ENCODE measurements at places on chromosomes 4 and X.

- peak; percentile 5 for DNase-seq
Observed at GRCh38 chr4:73446336-73446938, 10.4 kb downstream of the AFP start.

DNA sequence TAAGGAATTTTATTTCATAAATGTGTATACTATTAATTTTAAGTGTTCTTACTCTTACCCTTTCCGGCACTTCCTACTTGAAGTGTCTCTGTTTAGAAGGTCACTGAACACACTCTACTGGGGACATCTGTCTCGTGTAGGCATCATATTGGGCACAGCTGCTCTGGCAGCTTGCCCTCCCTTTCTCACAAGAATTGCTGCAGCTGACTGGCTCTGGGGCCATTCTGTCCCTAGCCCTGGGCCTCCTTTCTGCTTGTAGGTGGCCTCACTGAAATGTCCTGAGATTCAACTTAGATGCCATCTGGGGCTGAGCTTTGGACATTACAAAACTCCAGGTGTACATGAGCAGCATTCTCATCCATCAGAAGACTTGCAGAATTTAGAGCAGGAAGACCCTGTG, 49.6 kb downstream of the SMAD1 start:
- DNase-seq, result no peak

DNA sequence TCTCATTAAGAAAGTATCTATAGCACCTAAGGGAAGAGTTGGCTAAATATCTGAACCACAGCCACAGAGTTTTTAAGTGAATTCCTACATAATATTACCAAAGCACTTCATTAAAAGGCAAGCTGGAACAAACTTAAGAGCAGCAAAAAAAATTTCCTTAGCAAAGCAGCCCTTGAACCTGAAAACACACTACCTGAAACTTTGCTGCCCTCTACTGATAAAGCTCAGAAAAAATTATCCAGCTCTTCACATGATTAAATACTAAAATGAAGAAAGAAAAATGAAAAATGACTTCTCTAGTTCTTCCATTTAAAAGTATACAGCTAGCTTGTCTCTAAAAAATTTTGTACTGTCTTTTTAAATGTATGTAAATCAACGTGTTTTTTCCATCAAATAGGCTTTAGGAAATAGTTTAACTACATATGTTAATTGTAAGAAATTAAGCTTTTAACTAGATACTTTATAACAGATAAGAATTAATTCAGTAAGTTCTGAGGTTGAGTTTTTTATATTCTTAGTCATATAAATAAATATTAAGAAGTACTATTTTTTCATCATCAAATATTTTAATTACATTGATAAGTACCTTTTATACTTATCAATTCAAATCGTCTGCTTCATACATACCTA, 156.1 kb downstream of the STPG2 start:
- no peak for DNase-seq

GRCh38 chr4:105707782-105708180, 708 bp downstream of the INTS12 start:
- no peak for DNase-seq

DNA sequence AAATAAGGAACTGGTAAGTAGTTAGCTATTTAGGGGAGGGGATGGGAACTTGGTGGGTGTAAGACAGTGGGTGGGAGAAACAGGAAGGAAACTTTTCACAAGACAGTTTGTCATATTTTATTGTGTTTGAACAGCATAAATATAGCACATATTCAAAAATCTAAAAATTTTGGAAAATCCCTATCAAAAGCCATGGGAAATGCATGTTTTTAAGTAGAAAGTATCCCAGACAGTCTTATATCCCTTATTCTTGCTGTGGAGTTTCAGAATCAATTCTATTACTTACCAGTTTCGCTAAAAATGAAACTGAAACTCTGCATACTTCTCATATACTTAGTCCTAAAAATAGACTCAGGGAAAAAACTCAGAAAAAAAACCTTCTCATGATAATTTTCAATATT, 22.3 kb upstream of the RASGEF1B start:
- DNase-seq, result no peak

DNA sequence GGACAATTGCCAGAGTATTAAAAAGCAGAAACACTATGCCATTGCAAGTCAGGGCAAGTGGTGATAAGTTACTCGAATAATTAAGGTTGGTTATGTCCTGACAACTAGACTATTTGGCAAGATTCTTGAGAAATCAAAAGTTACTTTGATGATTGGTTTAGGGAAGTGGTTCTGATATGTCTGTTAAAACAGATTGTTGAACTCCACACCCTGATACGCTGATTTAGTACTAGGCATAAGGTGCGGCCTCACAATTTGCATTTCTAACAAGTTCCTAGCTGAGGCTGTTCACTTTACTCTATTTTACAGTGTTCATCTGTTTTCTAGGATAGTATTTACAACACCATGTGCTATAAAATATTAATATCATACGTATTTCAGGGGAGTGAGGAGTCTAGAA, 12.5 kb downstream of the GABRA4 start:
- no peak for DNase-seq

DNA sequence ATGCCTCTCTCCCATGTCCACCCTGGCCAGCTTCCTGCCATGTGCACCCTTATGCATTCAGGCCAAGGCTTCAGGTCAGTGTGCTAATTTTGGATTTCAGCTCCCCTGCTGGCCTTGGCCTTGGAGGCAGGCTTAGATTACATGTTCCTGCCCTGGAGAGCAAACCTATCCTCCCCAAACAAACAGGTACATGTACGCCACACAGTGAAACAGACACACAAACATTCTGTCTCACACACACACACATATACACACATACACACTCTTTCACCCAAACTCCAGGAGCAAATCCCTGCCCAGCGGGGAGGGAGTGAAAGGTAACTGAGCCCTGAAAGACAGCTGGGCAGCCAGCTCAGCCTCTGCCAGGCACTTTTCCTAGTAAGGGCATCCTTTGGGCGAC, 62.7 kb upstream of the ARHGAP36 start:
- DNase-seq, result no peak

DNA sequence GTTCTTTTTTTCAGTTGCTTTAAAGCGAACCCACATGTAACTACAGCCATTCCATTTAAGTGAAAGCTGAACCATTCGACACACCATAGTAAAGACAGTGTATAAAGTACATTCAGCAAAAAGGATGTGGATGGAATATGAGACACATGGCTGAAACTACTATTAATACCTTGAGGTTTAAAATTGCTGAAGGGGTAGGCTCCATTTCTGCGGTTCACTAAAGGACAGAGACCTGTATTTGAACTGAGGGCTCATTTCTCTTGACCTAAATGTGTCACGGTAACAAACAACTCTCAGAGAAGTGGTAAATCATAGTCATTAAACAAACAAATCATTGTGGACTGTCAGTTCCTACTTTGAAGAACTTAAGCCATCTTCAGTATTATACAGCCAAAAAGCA, 1085.6 kb upstream of the TENM3 start:
- DNase-seq, result no peak

DNA sequence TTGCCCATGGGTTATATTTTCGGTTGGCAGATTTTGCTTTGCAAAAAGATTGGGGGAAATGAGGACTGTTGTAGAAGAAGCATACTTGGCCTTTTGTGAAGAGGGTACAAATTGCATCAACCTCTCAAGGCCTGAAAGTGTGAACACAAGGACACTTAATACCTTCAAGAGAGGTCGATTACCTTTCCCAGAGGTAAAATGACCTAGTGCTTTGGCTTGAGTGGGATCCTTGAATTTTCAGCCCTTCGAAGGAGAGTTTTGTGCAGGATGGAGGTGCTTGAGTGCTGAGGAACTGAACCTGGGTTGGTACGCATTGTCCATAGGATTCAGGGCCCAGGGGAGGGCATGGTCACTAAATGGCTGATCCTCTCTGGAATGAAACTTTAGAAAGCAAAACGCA, 27.6 kb upstream of the NKAP start:
- no peak for DNase-seq

- DNase-seq, result no peak
Observed at GRCh38 chrX:14941301-14941700, 68.1 kb downstream of the MOSPD2 start.

DNA sequence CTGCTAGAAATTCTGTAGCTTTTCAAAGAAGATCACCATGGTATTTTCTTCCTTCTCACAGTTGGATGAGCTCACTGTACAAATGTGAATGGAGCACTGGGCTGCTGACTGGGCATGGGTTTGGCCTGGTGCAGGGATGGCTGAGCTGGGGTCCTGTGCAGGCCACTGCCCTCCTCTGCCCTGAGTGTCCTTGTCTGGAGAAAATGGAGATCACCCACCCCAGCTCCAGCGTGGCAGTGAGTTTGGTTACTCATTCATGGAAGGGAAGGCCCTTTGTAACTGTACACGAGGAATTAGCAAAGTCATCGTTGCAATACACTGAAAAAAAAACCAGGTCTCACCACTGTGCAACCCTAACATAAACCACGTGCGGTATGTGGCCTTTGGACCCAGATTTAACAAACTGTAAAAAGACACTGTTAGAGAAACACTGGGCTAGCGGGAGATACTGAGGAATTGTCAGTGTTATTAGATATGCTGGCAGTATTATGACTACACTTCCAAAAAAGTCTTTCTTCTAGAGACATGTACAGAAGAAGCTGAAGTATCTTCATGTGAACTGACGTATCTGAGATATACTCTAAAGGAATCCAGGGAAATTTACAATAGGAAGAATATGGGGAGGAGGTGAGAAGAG, 16.1 kb upstream of the TBC1D14 start:
- no peak for DNase-seq

DNA sequence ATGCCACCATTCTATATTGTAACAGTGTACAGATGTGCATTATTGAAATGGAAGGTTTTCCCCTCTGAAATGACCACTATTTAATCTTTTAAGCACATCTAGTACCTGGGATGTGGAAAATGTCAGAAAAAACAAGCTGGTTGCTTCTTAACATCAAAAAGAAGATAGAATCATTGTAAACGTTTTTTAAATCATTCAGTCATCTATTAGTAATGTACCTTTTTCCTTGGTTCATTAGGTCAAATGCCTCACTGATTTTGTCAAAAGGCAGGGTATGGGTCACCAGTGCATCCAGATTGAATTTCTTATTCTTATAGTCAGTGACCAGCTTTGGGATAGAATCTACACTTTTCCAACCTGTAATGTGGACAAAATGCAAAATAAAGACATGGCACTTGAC, 17.7 kb downstream of the ADH4 start:
- DNase-seq, result no peak

DNA sequence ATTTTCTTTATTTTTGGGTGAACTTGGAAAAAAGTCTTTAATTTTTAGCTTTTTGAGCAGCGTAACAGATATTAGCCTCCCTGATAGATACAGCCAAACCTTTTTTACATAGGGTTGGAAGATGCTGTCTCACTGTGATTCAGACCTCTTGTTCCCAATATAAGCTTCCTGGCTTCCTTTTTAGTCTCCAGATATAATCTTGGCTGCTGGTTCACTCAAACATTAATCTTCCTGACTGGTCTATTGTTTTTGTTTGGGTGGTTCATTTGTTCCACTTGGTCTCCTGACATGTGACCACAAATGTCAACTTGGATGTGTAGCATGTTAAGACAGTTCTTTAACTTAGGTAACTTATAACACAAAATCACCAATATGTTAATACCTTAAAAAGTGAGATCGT, 23.0 kb downstream of the RPA4 start:
- DNase-seq, result no peak

GRCh38 chr4:109649872-109650271, 53.4 kb downstream of the CASP6 start:
- DNase-seq, result peak; percentile 67

GRCh38 chrX:73127700-73128241, 48.5 kb upstream of the PABPC1L2A start:
- DNase-seq, result no peak

DNA sequence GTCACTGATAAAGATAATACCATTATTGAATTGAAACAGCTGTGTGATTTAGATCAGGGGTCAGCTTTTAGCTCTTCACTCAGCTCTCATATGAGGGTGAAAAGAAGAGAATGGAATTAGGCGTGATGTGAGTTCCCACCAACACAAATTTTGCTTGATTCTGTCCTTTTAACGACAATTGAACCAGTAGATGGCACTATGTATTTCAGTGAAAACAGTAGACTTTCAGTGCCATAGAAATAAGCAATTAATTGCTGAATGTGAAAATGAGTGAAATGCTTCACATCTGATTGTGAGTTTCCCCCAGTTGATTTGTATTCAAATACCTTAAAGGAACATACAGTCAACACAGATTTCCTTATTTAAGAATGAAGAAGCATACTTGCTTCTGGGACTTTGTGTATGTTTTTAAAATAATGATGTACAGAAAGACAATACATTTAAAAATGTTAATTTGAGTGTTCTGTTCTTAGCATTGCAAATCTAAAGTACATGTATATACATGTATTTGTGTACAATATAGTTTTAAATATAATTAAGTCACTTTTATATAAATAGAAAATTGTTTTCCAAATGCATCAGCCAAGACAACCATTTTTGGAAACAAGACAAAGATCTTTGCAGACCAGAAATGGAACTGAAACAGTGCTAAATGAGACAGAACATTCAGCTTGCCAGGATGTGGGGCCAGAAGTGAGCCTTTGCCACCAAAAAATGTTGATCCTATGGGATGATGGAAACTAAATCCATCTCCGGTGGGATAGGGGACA, 178.8 kb downstream of the SNCA start:
- DNase-seq, result no peak

DNA sequence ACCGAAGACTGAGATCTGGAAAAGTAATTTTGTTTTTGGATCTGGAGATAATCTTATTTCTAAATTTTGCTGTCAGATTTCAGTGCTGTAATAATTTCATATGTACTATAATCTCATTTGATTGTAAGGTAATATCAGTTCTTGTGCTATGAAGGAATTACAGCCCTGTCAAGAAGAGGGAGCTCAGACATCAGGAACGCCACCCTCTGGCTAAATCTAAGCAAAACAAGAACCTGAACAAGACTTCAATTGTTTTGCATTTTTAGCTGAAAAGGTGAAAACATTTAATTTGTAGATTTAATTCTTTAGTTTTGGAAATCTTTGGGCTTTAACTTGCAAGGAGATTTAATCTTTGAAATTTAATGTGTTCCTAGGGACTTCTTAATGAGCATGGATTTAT, 525.4 kb upstream of the HS3ST1 start:
- DNase-seq, result no peak

GRCh38 chr4:146379744-146380143, 142.0 kb downstream of the SLC10A7 start:
- DNase-seq, result no peak

DNA sequence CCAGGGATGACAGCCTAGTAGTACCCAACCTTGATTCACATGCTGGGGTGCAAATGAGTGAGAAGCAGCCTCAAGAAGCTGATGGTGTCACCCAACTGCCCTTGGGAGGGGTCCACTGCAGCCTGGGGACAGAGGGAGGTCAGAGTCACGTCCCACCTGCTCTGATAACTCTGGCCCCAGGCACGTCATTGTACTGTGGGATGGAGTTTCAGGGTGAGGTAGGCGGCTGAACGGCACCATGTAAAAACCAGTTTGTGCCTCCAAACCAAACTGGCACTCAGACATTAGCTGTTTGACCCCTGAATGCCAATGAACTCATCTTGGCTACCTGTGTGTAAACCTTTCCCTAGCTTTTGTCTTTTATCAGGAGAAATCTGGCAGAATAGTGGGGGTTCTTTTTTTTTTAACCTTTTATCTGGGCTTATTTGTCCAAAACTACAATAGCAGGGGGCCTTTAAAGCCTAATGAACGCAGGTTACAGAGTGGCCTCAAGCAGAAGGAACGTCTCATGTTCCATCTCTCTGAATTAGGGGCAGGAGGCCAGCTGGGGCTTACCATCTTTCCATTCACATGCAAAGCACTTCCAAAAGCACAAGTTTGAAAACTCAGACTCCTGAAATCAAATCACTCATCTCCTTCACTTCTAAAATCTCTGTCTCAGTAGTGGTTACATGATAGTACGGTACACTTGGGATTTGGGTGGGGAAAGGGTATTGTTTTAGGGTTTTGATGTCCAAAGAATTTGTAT, 89.4 kb downstream of the IRF2 start:
- no peak for DNase-seq

Measured in CD4-positive, alpha-beta T cell treated with Interleukin-6 at 100 ng/mL for 8 hours (primary cell).